Left hindlimb (tissue), 1 donor: ENCODE measurements at places on chromosomes 1 and 21.

DNA sequence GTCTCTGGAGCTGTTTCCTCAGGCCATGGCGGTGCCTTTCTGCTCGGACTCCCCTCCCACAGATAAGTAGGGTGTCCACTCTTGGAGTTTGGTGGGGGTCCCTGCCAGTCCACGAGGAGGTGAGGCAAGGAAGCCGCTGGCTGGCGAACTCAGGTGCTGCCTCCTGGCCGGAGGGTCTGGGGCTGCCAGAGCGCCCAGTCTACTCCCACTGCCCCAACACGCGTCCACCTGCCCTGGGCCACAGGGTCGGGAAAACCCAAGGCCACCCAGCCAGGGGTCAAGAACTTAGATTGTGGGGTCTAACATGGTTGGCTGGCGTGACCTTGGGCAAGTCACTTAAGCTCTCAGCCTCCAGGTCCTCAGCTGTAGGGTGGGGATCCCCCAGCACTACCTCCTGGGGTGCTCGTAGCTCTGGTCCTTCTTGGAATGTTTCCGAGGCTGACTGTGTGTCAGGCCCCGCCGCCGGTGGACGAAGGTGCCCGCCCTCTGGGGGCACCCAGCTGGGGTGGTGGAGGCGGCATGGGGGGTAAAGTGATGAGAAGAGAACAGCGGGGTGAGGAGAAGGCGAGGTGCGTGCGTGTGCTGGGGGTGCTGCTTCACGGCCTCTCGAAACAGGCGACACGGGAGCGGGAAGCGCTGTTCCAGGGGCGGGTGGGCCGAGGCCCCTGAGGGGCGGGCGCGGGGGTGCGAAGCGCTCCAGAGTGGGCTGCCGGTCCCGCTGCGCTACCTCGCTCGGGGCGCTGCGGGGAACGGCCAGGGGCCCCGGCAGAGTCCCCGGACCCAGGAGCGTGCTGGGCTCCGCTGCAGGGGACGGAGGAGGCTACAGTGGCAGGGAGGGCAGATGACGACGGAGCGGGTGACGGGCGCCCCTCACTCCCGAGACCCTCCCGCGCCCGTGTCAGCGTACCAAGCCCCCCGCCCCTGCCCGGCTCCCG, 1.2 kb downstream of the SH2D5 start:
- no peak for DNase-seq

DNA sequence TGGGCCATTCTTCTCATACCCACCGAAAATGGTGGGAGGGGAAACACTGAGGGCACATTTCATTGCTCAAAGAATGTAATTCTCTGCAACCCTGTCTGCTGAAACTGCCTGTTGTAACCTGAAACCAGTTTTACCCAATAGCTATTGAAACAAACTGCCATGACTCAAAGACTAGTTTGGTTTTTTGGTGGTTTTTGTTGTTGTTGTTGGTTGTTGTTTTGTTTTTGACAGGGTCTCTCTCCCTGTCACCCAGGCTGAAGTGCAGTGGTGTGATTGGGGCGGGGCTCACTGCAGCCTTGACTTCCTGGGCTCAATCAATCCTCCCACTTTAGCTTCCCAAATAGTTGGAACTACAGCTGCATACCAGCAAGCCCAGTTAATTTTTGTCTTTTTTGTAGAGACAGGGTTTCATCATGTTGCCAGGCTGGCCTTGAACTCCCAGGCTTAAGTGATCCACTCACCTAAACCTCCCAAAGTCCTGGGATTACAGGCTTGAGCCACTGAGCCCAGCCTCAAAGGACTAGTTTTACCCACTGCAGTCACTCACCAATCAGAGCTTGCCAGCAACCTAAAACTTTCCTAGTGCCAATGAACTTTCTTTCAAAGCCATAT, 2.1 kb upstream of the IPP start:
- no peak for DNase-seq

DNA sequence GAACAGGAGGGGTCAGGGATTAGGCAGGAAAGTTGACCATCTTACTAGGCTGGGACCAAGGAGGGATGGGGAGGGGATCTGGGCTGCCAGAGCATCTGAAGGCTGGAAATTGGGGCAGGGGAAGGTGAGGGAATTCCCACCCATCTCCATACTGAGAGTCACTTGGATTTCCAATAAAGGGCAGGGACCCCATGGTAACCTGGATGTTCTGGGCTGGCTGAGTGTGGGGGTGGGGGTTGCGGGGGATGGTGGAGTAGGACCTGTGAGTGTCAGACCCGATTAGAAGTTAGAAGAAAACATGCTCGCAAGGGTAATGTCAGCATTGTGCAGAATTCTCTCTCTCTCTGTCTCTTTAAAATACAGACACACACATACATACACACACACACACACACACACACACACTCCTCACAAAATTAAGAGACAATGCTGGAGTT, 40.0 kb upstream of the EPS15 start:
- DNase-seq = no peak

GRCh38 chr1:226920446-226920894, 19.6 kb upstream of the COQ8A start:
- no peak for DNase-seq

- no peak for DNase-seq
These were observed 14.7 kb upstream of the STRIP1 start for GRCh38 chr1:110019770-110020169.

DNA sequence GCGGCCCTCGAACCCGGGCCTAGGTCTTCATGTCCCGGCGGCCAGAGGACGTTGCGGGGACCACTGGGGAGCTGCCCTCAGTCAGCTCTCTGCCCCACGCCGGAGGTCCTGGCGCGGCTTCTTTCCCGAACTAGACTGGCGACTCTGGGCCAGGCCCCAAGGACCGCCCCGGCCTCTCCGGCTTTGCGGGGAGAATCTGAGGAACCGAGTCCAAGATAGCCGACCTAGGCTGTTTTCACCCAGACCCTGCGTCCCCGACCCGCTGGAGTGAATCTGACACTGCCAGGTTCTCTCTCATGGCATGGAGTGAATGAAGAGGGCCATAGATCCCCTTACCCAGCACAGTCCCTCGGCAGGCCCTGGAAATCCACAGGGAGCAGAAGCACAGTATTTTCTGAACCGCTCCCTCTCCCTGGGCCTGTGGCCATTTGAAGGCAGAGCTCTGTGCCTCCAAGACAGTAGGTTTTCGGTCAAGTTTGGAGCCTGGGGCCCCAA, 9.9 kb upstream of the BARHL2 start:
- DNase-seq = no peak

- no peak for DNase-seq
These were observed 44.6 kb upstream of the DR1 start for GRCh38 chr1:93301131-93301530.
